ENCODE measurements at places on chromosomes 11 and 22.

- no peak for DNase-seq
Observed at GRCh38 chr11:28448186-28448585, 340.0 kb downstream of the METTL15 start.

DNA sequence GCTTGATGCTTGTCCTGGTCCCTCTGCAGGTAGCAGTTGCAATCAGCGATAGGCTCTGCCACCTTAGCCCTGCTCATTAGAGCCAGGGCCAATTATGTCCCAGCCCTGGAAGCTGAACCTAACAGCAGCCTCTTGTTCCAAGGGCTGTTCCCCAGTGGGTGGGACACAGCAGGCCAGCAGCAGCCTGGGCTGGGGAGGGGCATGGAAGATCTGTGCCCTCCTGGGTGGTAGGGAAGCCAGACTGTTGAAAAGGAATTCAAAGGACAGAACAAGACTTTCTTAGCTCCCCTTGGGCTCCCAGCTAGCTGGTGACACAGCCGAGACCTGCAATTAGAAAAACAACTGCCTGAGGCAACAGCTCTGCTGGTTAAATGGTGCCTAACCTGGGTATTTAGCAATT lies 17.4 kb downstream of the DRD2 start:
- no peak for DNase-seq

- no peak for DNase-seq
Observed at GRCh38 chr22:23878219-23878618, 16.0 kb upstream of the MIF start.

- peak; percentile 15 for DNase-seq
Observed at GRCh38 chr11:74311352-74311926, at the start of gene P4HA3. TSS of gene P4HA3 (minus strand) at chr11:74311640. CDS start at chr11:74311611, 29 bp downstream.
